ENCODE measurements at places on chromosomes 5 and 9. TPM values are rescaled to one million over a fixed set of nuclear protein-coding genes. Genes with fewer than 3 reads are reported as not detected.

- DNase-seq, result no peak
These were observed 19.6 kb upstream of the CNOT6 start for GRCh38 chr5:180474569-180474968.

DNA sequence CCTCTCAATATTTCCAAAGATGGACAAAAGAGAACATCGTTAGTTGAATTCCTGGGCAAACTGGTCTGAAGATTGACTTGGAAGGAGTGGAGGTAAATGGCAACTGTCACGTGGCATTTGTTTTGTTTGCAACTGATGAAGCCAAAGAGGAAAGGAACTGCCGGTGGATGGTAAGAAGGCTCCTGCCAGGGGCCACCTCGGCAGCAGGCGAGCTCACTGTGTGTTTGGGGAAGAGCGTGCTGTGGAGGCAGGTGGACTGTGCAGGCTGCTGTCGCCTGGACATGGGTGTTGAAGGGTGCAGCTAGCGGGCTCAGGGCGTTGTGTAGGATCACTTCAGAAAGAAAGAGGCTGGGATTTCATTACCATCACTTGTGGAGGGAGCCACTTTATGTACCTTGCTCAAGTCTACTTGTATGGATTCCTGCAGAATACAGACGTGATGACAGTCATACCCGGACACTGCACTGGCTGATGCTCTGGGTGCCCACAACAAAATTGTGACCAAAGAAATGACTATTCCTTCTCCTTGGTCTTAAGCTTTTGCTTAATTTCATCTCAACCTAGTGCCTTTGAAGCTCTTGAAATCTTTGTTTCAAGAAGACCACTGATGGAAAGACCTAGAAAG, 72.7 kb downstream of the MAP1B start:
- DNase-seq, result no peak

DNA sequence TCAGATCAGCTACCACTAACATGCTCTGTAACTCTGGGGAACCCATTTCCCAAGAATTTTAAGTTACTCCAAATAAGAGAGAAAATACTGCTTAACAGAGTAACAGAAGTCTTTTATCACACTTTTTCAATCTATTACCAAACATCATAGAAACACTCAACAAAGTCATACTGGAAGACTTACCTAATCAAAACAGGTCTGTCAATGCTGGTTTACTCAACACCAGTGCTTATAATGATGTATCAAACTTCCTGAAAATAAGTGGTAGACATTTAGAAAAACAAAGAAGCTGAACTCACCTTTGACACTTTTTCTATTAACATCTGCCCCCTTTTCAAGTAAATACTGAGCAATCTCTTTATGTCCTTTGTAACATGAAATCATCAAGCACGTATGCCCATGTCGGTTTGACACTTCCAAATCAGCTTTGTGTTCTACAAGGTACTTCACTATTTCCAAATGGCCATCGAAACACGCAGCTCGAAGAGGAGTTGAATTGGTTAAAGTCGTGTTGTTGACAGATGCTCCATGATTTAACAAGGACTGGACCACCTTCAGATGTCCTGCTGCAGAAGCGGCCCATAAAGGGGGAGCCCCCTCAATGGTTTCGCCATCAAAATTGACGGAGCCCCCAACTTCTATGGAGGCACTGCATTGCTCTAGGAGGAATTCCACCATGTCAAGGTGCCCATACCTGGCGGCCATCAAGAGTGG, 1.8 kb downstream of the FEM1C start:
- DNase-seq, result no peak

DNA sequence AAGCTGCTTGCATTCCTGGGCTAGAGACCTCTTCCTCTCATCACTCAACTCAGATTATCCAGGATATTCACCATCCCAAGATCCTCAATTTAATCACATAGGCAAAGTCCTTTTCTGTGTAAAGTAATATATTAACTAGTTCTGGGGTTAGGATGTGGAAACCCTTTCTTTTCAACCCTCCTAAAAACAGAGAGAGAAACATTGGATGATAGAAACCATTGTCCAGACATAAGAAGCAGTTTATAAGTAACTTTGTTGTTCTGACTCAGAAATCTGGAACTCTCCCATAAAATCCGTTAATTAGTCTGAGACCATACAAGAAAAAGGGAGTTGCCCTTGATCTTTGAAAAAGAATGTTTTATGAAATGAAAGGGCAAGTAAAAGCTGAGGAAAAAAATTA, 817.1 kb upstream of the CDH9 start:
- no peak for DNase-seq

DNA sequence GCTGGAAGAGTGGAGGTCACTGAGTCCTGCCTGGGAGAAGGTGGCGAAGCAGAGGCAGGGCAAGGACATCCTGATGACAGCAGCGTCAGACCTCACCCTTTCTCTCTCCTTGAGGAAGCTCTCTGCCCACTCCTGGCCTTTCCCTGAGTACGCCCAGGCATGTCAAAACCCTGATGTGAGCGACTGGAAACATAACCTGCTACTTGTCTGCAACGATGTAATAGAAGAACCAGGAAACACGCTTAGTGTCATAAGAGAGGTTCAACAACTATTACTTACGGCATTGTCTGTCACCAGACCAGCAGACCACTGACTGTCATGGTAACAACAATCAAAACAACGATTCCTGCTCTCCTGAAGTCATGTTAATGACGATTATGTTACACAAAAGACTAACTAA, 152.4 kb downstream of the ACTL7B start:
- no peak for DNase-seq

The ADGRD2 gene
- not detected for total RNA-seq
